Nasal cavity respiratory epithelium epithelial cell of viscerocranial mucosa (primary cell): ENCODE measurements at places on chromosomes 3 and 15. TPM values are rescaled to one million over a fixed set of nuclear protein-coding genes. Genes with fewer than 3 reads are reported as not detected.

Gene HCN4
- total RNA-seq = not detected in 2 replicates

Gene CLDND1
- 180 and 194 TPM in 2 replicates for total RNA-seq

Gene HIGD2B
- total RNA-seq = not detected in 2 replicates

Gene LRRC31
- not detected in 2 replicates for total RNA-seq

Gene ALPK3
- under 0.01 and 0.85 TPM in 2 replicates for total RNA-seq

Gene GOLGA8B
- total RNA-seq = 27.7 and 30.5 TPM in 2 replicates

Gene DPPA4
- total RNA-seq = not detected in 2 replicates

Gene SYNPR
- total RNA-seq = not detected in 2 replicates

Gene GOLGA8S
- total RNA-seq = under 0.01 TPM in 1 of 2 replicates, not detected in the other

Gene CEMIP
- total RNA-seq = 1.0 and 3.6 TPM in 2 replicates

Gene ROBO1
- 46.1 and 110 TPM in 2 replicates for total RNA-seq

Gene INSYN1
- 1.5 and 1.7 TPM in 2 replicates for total RNA-seq

Gene IRAK2
- total RNA-seq = 10.3 and 20.1 TPM in 2 replicates

Gene FES
- total RNA-seq = 0.34 and 2.4 TPM in 2 replicates

Gene ACVR2B
- total RNA-seq = 4.1 and 7.5 TPM in 2 replicates

Gene AMT
- total RNA-seq = 0.34 and 1.6 TPM in 2 replicates

Gene GAP43
- not detected in 2 replicates for total RNA-seq

Gene USF3
- 5.5 and 9.0 TPM in 2 replicates for total RNA-seq

Gene CGNL1
- total RNA-seq = 1.4 and 1.9 TPM in 2 replicates

Gene CPOX
- total RNA-seq = 28.4 and 30.0 TPM in 2 replicates

Gene MED12L
- under 0.01 and 0.14 TPM in 2 replicates for total RNA-seq

Gene CCR9
- not detected in 2 replicates for total RNA-seq

Gene GOLGA8T
- total RNA-seq = not detected in 2 replicates

Gene RGMA
- total RNA-seq = 3.1 and 6.6 TPM in 2 replicates

Gene ATP13A5
- 0.07 TPM in 1 of 2 replicates, not detected in the other for total RNA-seq
